Stimulated activated CD4-positive, alpha-beta T cell treated with anti-CD3 and anti-CD28 coated beads, Interleukin-12 subunit alpha, Interleukin-12 subunit beta, amount 100 ng/mL, for 24 hours (primary cell): ENCODE measurements at places on chromosomes 11 and 22.

DNA sequence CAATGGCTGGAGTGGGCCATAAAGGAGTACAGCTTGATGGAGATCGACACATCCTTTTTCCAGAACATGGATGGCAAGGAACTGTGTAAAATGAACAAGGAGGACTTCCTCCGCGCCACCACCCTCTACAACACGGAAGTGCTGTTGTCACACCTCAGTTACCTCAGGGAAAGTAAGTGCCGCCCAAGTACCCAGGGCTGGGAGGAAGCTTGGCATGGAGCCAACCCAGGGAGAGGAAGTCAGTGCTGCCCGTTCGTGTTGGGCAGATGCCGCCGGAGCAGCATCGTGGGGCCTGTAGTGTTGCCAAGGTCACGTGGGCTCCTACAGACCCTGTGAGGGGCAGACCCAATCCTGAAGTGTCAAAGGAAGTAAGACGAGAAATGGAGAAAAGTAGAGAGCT lies 78.9 kb downstream of the FLI1 start:
- no peak for DNase-seq

GRCh38 chr22:22565981-22566380 lies 6.9 kb upstream of the PRAME start:
- no peak for DNase-seq

- peak; percentile 19 for DNase-seq
Observed at GRCh38 chr11:63670433-63671321, 499 bp downstream of the ATL3 start.

DNA sequence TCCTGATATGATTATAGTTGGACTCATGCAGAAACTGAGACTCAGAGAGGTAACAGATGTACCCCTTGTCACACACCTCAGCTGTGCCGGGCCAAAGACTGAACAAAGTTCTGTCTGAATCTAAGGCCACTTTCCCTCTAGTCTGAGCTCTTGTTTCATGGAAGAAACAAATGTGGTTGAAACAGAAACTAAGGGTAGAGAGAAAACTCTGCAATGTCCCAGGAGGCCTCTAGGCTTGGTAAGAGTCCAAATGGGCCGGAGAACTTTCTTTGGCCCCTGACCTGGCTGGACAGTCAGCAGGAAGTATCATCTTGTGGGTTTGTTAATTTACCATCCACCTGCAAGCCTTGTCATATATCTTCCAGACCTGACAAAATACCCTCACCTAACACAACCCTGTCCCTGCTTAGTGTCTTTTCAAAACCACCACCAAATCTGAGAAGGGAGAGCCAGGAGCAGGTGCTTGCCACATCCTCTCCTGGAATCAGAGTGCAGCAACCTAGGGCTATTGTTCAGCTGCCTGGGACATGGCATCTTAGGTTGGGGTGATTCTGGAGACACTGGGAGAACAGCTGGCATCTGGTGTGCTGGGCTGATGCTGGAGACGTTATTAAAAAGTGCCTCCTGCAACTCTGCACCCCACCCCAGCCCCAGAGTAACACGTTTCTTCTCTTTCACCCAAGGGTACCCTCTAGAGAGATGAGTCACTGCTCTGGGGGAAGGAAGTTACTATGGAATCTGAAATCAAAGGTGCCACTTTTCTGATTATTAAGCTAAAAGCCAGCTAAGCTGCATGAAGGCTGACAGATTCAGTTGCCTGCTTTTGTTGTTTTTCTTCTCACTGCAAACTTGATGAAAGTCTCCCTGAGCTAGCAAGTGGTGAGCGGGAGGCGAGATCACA lies 126.3 kb upstream of the TIMP3 start:
- no peak for DNase-seq

GRCh38 chr22:19903031-19903430 lies 38.5 kb upstream of the COMT start:
- DNase-seq: no peak

DNA sequence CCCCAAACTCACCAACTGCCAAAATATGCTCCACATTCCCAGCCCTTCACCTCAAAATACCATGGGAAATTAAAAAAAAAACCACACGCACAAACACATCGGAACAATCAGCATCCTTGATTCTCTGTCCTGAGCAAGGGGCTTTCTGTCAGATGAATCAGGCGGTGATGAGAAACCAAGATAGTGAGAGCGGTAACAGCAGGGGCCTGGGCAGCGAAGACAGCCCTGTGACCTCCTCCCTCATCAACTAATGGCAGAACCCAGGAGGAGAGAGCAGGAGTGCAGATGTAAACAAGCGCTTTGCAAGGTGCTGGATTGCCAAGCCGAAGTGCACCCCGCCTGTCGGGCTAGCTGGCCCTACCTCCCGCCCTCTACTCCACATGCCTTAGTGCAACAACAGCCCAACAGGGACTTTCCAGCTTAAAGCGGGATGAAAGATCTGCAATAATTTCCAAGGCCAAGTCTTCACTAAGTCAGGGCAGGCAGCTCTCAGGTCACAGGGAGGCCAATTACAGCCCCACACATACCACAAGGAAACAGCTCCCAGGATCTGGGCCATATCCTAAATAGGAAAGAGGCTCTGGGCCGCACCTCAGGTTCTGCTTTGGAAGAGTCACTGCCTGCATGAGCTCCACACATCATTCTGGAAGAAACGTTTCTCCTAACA lies 72.2 kb upstream of the BID start:
- DNase-seq: no peak

- DNase-seq: no peak
Observed at GRCh38 chr11:85269109-85269508, 358.0 kb downstream of the DLG2 start.

DNA sequence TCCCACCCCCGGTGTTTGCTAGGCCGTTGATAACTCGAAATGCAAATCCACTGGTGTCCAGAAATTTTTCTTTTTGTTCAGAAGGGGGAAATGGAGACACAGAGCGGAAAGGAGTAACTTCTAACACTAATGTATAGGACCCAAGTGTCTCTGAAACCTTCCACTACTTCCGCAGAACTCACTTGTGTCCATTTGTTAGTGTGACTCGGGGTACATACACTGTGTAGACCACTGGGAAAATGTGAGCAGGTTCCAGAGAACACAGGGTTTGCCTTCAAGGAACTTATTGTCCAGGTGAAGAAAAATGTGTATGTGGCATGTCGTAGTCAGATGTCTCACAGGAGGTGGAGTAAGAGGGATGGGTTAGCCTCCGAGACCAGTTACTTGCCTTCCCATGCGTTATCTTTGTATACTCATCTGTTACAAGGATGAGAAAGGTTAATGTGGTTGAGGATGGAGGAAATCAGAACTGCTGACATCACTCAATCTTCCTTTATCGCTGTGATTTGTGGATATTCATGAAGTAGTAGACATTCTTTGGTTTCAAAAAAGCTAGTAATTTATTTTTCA lies 857 bp downstream of the ARCN1 start:
- no peak for DNase-seq

GRCh38 chr11:107203656-107204055 lies 185.4 kb upstream of the GUCY1A2 start:
- no peak for DNase-seq

GRCh38 chr22:36336246-36337182 lies 51.3 kb downstream of the MYH9 start:
- no peak for DNase-seq

DNA sequence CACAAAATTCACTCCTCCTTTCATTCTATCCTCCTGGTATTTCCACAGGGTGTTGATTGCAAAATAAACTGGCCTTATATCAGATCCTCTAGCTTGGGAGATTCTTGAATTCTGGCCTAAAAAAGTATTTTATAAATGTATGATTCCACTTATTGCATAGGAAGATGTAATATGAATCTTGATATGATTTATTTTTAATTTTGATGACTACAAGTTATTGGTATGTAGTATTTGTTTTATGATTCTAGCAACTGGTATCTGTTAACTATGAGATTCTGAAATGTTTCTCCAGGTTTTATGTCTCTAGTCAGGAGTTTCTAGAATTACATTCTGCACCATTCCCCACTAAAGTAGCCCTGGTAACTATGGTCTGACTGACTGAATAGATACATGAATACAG lies 373.9 kb upstream of the C11orf87 start:
- no peak for DNase-seq

DNA sequence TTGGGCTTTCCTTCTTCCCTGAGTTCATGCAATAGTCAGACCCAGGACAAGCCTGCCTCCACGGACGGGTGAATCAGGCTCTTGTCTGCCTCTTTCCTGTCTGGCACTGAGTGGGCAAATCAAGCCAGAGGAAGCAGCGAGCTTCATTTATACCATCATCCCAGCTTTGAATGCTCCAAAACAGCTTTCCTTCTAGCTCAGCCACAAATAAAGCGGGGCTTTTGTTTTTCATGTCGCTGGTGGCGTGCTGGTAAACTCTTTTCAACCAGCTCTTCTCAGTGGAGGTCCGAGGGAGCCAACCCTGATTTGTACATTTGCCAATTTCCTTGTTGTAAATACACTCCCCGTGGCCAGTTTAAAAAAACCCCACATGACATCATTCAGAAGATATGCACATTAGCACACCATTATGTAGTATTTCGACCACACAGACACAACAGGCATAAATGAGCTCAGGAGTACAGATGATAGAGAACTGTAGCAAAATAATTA lies 8.6 kb downstream of the C11orf91 start:
- no peak for DNase-seq

- DNase-seq: no peak
Observed at GRCh38 chr11:87076260-87076783, 38.6 kb downstream of the TMEM135 start.

DNA sequence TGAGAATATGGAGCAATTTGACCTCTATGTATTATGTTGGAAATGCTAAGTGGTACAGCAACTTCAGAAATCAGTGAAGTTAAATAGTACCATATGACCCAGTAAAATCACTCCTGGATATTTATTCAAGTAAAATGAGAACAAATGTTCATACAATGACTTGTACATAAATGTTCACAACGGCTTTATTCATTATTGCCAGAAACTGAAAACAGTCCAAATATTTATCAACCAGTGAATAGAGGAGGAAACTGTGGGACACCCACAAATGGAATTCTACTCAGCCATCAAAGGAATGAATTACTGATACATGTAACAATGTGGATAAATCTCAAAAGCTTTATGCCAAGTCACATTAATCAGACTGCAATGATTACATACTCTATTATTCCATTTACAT lies 416.3 kb downstream of the AASDHPPT start:
- no peak for DNase-seq

DNA sequence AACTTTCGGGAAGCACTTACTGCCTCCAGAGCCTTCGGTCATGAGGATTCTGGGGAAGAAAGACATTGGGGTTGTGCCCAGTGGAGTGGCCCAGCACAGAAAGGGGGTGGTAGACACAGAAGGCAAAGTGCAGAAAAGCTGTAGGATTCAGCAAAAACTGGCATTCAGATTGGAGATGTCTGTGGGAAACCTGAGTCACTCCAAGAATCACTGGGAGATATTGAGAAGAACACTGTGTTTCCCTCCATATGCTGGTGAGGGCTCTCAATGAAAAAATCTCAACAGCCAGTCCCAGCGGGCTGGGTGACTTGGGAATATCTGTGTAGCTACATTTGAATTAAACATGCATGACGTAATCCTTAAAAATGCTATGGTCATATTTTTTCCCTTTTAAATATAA lies 61.2 kb upstream of the RCN1 start:
- no peak for DNase-seq

GRCh38 chr22:48091656-48092223 lies 1329.3 kb downstream of the TBC1D22A start:
- no peak for DNase-seq

DNA sequence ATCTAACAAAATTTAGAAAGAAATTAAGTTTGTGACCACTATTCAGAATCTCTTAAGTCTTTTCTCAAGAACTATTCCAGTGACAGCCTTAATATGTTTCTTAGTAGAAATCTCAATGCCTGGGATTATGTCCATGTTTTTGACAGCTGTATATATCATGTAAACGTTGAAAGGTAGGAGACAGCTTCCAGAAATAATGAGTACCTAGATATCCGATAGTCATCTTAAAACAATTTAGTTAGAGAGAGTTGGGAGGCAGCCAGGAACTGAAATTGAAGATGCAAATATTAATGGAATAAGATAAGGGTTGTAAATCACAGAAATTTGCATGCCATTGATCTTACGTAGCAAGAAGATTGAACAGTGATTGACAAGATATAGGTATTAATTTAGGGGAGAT lies 955.2 kb downstream of the JRKL start:
- no peak for DNase-seq

- DNase-seq: no peak
Observed at GRCh38 chr11:26839911-26840698, 118.2 kb upstream of the SLC5A12 start.

DNA sequence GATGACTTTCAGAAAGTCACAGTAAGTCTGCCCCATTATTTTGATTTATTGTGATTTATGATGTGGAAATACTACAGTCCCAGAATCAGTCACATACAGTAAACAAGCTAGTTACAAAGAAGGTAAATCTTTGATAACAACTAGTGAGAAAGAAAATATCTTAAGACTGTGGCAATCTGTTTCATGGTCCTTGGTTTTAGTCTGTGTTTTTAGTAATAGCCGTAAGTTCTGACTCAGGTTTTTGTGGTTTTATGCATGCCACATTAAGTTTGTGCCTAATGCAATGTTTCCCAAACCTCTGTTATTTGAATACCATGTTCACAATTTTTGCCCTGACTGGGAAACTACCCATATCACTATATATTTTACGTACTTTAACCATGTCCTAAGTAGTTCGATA lies 6.7 kb downstream of the CEP295 start:
- DNase-seq: no peak

DNA sequence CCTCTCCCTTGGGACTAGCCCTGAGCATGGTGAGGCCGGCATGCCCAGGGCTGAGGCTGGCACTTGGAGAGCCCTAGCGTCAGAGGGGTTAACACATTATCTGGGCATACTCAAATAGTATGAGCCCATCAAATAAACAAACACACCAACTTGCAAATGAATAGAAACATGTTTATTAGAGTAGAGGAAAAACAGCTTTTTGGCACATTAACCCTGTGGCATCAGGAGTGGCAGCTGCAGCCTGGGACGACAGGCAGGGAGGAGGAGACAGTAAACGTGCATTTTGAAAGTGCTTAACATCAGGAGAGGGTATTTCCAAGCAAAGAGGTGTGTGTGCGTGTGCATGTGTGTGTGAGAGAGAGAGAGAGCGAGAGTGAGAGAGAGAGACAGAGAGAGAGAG lies 684.9 kb downstream of the NTM start:
- no peak for DNase-seq

DNA sequence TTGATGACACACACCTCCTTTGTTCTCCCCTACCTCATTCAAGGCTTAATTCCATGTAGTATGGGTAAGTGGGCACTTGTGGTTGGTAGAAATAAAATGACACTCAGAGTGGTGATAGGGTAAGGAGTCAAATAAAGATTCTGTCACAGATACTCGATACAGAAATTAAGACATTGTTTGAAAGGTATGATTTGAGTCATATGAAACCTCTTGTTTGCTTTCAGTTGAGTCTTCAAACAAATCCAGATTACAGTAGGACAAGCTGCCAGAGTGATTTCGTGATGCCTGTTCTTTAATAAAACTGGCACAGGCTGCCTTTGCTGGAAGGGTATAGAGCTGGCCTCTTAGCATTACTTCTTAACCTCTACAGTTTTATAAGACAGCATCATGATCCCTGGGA lies 182.4 kb downstream of the SPON1 start:
- DNase-seq: no peak

DNA sequence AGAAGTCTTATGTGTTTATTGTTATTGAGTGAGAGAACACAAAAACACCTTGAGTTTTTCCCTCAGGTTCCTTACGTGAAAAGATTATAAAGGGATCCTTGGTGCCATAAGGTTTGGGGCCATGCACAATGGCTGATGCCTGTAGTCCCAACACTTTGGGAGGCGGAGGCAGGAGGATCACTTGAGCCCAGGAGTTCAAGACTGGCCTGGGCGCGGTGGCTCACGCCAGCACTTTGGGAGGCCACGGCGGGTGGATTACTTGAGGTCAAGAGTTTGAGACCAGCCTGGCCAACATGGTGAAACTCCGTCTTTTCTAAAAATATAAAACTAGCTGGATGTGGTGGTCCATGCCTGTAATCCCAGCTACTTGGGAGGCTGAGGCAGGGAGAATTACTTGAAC lies 5.4 kb downstream of the SMDT1 start:
- no peak for DNase-seq
